Fibroblast of villous mesenchyme (primary cell): ENCODE measurements at places on chromosomes 3 and 15. TPM values are rescaled to one million over a fixed set of nuclear protein-coding genes. Genes with fewer than 3 reads are reported as not detected.
A peak's percentile ranks its signal among the peaks of the same experiment; 100 is the strongest.

DNA sequence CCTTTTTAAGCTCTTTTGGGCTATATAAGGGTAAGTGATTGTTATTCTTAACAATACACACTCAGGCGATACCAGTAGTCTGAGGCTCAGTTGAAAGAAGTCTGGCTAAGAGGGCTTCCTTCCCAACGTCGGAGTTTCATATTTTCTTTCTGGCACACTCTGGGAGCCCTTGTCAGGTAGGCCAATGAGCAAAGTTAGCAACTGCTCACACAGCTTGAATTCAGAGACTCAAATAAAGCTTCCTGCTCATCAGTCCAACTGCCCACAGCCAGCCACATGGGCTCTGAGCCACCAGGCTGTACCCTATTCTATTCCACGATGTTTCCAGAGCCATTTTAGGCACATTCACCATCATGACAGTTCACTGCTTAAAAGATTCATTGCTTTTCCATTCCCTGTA, 155.1 kb upstream of the TBL1XR1 start:
- no peak for DNase-seq

DNA sequence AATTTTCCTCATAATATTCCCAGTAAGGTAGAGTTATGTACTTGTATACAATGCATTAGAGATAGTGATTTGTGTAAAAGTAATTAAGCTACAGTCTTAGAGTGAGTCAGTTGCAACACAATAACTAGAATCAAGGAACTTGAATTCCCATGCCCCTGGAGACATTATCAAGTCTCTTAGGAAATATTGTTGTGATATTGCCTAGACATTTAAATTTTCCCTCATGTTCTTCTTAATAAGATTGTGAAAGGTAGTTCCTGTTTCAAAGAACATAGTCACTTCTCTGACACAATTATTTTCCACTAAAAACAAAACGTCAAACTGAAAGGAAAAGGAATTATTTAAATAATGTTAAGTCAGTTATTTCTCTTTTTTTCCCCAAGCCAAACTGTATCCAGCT, 13.0 kb upstream of the ATP1B3 start:
- no peak for DNase-seq

The GOLGA6D gene
- not detected in 2 replicates for total RNA-seq

The TMED3 gene
- total RNA-seq = 98.2 and 104 TPM in 2 replicates

GRCh38 chr15:89371228-89372044, 36.8 kb upstream of the POLG start:
- DNase-seq = no peak

DNA sequence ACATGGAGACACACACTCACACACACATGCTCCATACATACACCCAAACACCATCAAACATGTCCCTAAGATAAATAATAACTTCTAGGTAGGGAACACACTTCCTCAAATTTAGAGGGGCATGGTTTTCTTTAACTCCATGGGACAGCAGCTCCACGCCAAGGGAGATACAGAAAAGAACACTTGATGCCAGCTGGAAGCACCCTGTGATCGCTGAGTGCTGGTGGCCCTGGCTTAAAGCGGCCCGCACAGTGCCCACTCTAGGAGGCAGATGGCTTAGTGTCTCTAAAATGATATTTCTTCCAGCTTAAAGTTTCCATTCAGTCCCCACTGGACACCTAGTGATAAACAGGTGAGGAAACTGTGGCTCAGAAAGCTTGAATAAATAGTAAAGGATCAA, 232.9 kb downstream of the UACA start:
- no peak for DNase-seq

DNA sequence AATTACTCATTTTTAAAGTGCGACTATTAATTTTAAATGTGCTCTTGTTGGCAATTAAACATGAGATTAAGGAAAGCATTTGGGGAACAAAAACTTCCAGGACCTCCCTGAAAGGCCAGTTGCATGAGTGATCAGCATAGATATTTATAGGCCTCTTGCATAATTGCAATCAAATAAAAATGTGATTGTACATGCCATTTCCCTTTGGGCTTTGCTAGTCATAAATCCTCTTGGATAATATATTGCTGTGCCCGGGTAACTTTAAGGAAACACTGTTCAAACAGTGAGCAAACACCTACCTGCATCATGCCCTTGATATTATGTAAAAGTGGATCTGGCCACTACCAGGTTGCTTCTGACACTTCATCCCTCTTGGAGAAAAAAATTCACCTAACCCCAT, 239.1 kb downstream of the MCTP2 start:
- no peak for DNase-seq

- DNase-seq = no peak
Measured at GRCh38 chr15:62822228-62822627, 220.3 kb upstream of the TPM1 start.

- DNase-seq = no peak
Measured at GRCh38 chr3:5757213-5757804, 569.8 kb downstream of the EDEM1 start.

- peak; percentile 66 for DNase-seq
Measured at GRCh38 chr3:141386611-141387111, 18.4 kb downstream of the ZBTB38 start.

DNA sequence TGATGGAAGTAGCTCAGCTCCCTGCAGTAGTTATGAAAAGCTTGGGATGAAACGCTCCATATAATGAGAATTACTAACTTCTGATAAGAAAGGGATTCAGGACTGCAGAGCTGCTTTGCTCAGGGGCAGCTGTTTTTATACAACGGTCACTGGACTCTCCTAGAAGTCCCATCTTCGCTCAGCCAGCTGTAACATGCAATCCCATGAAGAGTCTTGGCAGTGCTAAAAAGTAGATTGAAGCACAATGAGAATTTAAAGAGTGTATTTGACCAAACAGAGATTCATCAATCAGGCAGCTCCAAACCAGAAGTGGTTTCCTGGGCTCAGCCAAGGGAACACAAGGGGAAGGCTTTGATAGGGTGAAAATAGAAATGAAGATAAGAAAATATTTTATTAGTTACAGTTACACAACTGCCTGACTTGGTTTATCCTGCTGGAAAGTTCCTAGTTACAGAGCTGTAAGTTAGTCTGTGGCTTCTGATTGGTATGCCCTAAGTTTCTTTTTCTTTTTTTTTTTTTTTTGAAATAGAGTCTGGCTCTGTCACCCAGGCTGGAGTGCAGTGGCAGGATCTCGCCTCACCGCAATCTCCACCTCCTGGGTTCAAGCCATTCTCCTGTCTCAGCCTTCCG, 24.1 kb downstream of the SIDT1 start:
- DNase-seq = no peak

- DNase-seq = no peak
Measured at GRCh38 chr3:43872901-43873300, 182.2 kb downstream of the ABHD5 start.

DNA sequence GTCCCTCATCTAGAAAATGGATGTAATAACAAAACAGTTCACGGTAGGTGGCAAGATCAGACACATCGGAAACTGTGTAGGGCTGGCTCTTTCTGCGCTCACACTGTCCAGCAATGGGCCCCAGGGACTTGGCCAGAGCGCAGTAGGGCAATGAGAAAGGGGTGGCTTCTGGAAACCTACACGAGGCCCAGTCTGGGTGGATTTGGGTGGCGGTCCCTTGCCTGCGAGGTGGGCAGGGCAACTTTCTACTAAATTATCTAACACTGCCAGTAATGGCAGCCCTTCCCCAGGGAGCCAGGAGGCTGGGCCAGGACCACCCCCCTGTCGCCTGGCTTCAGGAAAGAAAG, 2.1 kb upstream of the TNK2 start:
- DNase-seq = no peak

DNA sequence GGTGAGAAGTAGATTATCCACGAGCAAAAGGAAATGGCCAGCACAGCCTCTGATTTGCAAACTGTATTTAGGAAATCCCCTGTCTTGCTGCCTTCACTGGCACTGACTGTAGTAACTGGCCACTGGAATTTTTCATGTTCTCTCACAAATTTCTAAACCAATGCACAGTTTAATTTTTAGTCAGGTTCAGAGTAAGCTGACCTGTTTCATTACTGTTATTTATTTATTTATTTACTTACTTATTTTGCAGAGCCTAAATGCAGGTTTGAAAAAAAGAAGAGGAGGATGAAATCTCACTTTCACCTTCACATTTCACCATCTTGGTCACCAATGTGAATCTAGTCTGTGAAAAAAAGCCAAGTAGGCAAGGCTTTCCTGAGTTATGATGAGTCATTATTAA, 291.0 kb downstream of the PLOD2 start:
- DNase-seq = no peak
